ENCODE measurements at places on chromosomes 3 and 15.

DNA sequence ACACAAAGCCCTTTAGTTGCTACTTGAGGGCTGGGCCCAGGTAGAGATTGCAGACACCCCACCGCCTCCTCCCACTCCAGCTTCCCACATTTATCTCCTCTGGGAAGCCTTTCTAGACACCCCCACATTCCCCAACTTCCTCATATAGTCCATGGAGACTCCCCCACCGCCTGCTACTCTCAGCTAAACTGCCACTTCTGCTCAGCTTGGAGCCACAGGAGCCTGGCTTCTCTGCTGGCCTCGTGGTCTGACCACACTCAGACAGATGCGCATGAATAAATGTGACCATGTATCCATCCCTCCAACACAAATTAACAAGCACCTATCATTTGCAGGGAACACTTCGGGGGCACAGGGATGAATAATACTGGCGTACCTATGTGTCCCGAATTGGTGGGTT is 10.5 kb upstream of the ACSBG1 start:
- DNase-seq: no peak

DNA sequence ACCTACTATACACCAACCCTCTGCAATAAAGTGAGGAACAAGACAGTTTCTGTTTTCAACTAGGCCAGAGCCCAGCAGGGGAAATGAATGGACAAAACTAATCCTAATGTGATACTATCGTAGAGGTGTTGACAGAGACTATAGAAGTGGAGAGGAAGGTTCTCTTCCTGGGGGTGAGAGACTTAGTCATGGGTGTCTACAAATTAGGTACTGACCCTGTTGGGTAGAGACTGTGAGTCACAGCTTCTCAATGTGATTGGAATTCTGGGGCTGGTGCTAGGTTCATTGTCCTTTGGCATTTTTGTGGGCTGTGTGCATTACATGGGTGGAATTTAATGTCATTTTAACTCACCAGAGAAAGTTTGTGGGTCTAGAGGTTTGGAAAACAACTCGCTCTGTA is 79.3 kb downstream of the ADAMTSL3 start:
- peak; percentile 62 for DNase-seq

- peak; percentile 80 for DNase-seq
Observed at GRCh38 chr15:29822684-29823459, 604 bp upstream of the TJP1 start.

- DNase-seq: no peak
Observed at GRCh38 chr15:24394303-24394702, 281.3 kb upstream of the NPAP1 start.

GRCh38 chr15:63801171-63801570 is 32.6 kb downstream of the HERC1 start:
- DNase-seq: no peak

- DNase-seq: no peak
Observed at GRCh38 chr3:53168175-53168923, 7.3 kb downstream of the PRKCD start.

- peak; percentile 67 for DNase-seq
Observed at GRCh38 chr3:41893977-41894376, 67.9 kb downstream of the ULK4 start.

GRCh38 chr15:39756806-39757522 is 25.7 kb downstream of the FSIP1 start:
- DNase-seq: peak; percentile 81

- no peak for DNase-seq
Observed at GRCh38 chr3:81375921-81376320, 385.5 kb downstream of the GBE1 start.

GRCh38 chr3:46999516-47000197 is 20.2 kb downstream of the NBEAL2 start:
- no peak for DNase-seq

DNA sequence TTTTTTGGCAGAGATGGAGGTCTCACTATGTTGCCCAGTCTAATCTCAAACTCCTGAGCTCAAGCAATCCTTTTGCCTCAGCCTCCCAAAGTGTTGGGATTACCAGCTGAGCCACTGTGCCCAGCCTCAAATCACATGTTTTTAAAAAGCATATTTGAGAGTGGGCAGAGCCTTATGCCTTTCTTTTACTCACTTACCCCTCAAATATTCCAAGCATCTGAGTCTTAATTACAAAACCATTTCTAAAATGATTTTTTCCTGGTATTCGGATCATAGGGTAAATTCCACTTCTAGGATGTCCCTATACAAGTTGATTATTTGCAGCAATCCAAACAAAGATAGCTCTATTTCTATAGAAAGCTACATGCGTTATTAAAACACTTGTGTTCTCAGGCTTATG is 106.1 kb downstream of the RFTN1 start:
- peak; percentile 28 for DNase-seq

- DNase-seq: no peak
Observed at GRCh38 chr15:29107291-29107890, 162.2 kb downstream of the NSMCE3 start.

DNA sequence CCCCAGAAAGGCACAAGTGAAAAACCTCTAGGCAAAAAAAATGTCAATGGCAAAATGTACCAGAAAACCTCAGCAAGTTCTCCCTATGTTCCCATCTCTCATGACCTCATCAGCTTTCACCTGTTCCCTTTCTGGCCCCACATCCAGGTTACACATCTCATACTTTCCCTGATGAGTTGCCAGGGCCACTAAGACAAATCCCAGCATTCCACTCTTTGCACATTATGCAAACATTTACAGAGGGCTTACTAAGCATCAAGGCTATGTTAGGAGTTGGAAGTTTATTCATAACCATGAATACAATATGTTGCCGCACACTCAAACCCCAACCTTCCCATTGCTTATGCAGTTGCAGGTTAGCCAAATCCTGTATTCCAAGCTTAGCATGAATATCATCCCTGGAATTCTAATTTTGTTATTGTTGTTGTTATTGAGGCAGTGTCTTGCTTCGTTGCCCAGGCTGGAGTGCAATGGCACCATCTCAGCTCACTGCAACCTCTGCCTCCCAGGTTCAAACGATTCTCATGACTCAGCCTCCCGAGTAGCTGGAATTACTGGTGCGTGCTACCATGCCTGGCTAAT is 129.3 kb upstream of the UBE2E2 start:
- no peak for DNase-seq

GRCh38 chr3:159253860-159254259 is 452.0 kb downstream of the MFSD1 start:
- DNase-seq: no peak

- DNase-seq: no peak
Observed at GRCh38 chr15:77409259-77410156, 10.4 kb downstream of the PEAK1 start.

- peak; percentile 76 for DNase-seq
Observed at GRCh38 chr3:51371943-51372557, 13.0 kb upstream of the MANF start.

GRCh38 chr15:50134524-50135024 is 15.5 kb upstream of the ATP8B4 start:
- peak; percentile 86 for DNase-seq

GRCh38 chr3:50254577-50255250 is 14.2 kb upstream of the SEMA3B start:
- DNase-seq: no peak

DNA sequence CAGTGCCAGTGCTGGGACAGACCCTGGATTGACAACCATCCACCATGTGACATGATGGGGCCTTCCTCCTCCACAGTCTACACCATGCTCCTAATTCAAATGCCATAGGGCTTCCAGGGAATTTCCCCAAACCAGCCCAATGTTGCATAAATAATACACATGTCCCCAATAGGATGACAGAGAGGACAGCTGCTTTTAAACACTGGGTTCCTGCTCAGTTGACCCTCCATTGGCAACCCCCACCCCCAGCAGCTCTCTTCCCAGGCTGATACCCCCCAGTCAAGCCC is 28.3 kb upstream of the ATP2B2 start:
- DNase-seq: no peak

DNA sequence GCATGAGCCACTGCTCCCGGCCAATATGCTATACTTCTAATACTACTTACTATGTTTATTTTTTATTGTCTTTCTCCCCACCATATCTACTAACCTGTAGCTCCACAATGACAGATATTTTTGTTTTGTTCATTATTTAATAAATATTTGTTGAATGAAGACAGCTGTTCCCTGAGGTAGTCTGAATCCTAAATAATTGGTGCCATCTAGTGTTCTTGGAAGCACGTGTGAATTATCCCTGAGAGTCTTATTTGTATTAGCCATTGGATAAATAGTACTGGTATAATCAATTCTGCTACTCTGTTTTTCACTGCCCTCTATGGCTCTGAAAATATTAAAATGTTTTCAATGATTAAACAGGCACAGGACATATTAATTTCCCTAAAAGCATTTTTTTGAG is 5.6 kb upstream of the APPL1 start:
- peak; percentile 49 for DNase-seq

DNA sequence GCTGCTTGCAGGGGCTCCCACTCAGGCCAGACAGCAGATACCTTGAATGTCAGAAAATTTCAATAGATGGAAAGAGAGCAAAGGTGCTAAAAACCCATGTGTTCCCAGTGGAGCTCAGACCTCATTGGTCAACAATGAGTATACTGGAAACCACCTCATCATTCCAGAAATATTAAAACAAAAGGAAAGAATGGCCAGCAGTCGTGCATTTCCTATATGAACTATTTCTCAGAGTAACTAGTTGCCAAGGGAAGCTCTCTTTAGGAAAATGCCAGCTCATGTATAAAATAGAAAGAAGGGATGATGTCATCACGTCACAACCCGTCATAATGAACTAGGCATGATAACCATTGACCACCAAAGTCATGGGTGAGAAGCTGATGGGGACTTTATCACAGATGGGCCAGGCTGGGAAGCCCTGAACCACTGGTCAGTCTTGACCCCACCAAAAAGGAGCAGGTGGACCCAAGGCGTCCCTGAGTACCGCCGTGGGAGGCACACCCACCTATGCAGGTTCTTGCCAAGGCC is 17.5 kb downstream of the DNAJB8 start:
- DNase-seq: no peak
